CD4-positive, alpha-beta T cell treated with Interleukin-10 for 1 hour (primary cell): ENCODE measurements at places on chromosomes 2 and 18.

- peak; percentile 6 for DNase-seq
These were observed 8.4 kb downstream of the YPEL5 start for GRCh38 chr2:30155202-30155601.

GRCh38 chr18:63697097-63697660, 5.6 kb upstream of the SERPINB11 start:
- DNase-seq = no peak

- peak; percentile 60 for DNase-seq
These were observed 28.7 kb upstream of the RPRD1A start for GRCh38 chr18:36095936-36096519.

DNA sequence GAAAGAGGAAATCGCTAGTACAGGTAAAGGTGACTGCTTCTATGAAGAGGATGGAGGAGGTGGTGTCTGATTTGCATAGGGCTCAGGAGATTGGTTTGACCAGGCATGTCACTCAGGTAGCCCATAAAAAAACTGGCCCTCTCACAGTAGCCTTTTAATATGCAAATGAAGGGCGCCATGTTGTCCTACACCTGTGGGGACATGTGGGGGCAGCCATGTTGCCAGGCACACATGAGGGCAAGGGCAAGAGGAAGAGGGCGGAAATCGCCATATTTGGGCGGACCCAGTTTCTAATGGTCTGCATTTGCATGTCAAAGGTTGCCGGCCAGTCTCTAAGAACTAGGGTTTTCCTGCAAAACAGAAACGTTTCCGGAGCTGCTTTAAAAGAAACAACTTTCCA, 1330.6 kb downstream of the DSC3 start:
- DNase-seq = no peak

GRCh38 chr18:66872277-66872676, 268.4 kb upstream of the CDH19 start:
- no peak for DNase-seq

- DNase-seq = no peak
These were observed 69.9 kb downstream of the WDR7 start for GRCh38 chr18:56721031-56721430.

GRCh38 chr2:13821255-13821880, 811.1 kb upstream of the LRATD1 start:
- DNase-seq = no peak

DNA sequence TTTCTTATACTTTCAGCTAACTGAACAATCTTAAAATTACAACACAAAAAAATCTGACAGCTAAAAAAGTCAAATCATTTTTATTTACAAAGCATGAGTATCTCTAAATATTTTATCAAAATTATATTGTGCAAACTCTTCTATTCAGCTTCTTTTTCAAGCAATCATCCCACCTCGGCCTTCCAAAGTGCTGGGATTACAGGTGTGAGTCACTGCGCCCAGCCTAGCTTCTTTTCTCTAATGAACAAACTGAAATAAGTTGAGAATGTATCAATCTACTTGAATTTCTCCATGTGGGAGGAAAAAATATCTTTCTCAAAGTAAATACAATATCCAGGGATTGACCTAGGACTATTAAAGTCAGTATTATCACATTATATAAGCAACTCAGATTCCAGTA, 14.9 kb downstream of the NDUFS1 start:
- DNase-seq = no peak

- no peak for DNase-seq
These were observed 159.1 kb upstream of the PIEZO2 start for GRCh38 chr18:11308499-11308898.

DNA sequence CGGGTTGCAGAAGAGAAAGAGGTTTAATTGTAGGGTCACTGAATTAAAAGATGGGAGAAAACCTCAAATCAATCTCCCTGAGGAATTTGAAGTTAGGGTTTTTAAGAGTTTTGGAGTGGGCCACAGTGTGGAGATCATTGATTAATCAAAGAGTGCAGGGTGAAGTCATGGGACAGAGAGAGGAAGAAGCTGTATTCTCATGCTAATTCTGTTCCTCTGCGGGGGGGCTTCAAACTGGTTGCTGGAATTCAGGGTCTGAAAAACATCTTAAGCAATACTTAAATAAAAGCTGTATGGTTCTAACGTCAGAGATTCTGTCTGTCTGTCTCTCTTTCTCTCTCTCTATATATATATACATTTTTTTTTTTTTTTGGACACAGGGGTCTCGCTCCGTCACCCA, 169.8 kb upstream of the SPATS2L start:
- no peak for DNase-seq

DNA sequence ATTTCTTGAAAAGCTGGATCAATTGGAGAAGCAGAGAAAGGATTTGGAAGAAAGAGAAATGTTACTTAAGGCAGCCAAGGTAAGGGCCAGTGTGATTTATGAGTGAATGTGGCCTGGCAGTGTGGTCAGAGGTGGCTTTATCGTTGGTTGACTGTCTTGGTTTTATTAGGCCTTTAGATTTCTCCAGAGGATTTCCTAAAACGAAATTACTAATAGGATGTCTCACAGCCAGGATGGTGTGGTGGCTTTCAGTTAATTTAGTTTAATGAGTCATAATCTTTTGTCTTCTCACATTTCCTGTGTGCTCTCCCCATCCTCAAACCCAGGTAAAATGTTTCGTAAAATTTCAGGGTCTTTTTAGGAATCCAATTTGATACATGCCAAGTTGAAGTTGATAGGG, 100.8 kb downstream of the TAF4B start:
- DNase-seq = no peak

- no peak for DNase-seq
These were observed 3.1 kb upstream of the RIOK3 start for GRCh38 chr18:23450022-23450421.

DNA sequence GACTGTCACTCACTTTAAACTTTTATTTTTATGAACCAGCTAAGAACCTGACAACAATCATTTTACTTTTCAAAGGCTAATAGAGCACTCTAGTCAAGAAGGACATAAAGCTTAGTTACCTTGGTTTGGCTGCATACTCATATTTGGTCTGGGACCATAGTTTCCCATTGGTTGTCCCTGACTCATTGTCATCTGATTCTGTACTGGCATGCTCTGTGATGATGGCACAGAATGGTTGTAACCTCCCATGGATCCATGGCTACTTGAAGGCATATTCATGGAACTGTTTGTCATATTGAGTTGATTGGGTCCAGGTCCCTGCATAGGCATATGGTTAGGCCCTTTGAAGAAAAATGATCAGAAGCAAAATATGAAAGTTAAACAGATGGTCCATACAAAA, 37.9 kb downstream of the SS18 start:
- no peak for DNase-seq

DNA sequence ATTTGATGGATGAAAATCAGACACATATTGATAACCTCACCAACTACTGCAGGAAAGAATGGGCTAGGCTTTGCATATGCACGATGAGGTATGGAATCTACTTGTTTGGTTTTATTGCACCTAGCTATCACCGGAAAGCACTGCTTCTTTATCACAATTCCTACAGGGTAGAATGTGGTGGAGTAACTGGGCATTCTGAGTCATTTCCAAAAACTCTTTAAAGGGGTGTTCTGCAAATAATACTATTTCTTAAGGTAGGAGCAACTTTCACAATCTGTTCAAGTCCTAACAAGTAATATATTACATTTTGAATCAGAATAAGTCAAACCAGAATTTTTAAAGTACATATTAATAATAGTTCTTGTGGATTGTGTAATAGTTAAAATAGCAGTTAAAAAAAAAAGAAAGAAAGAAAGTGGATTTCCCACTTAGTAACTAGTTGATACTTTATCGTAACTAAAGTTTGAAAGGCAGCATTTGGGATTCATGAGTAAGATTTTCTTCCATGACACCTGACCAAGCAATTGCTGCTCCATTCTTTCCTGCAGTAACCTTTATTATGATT, 40.5 kb downstream of the INO80C start:
- DNase-seq = no peak

DNA sequence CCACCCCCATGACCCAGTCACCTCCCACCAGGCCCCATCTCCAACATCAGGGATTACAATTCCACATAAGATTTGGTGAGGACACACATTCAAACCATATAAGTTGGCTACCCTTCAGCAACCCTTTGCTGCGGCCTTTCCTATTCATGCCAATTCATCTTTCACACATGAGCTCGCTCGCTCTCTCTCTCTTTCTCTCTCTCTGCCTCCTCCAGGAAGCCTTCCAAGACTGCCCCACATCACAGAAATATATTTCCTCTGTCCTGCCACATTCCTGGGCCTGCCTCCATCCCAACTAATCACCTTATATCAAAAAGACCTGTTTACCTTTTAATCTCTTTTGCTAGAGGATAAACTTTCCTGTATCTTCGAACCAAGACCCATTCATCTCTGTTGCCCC, 188.9 kb downstream of the TTC32 start:
- DNase-seq = no peak

DNA sequence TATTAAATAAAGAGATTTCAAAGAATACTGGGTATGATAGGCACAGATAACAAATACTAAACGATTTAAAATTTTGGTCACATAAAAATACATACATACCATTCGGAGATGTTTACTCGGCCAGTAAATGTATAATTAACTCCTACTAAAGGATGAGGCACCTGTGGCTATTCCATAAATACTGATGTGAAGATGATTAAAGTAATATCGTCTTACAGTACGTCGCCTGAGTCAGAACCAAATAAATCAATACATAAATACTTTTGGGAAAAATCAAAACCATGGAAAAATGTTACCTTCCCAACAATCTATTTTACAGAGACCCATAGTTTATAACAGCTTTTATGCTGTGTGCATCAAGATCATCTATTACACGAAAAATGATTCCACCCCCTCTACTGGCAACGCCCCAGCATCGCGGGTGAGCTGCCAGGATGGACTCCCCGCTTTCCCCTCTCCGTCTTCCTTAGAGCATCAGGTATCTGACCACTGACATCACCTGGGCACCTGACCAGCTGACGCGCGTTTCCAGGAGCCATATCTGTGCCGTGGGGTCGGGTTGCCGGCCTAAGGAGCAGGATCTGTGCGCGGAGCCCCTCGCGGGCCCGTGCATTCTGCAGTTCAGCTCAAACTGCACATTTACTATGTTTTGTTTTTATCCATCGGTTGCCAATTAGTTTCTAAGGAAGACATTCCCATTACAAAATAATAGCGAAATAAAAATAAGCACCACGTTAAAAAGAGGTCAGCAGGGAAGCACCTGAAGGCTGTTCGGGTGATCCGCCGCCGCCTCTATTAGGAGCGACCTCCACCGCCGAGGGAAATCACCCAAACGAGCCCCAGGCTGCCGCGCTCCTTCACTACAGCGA, 901 bp downstream of the ICA1L start:
- DNase-seq = peak; percentile 66

DNA sequence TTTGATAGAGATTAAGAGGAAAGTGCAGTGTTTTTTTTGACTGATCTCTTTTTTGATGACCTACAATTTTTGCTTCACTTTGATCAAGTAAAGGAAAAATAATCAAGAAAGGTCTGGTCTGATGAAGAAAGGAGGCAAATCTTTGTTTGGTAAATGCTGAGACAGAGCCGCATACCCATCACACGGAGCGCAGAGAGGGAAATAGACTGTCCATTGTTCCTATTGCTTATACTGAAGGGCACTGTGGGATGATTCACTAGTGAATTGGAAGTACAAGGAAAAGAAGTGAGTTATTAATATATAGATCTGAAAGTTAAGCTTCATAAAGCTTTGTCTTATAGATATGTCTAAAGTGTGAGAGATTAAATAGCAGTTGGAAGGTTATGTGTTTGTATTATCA, 455.1 kb downstream of the PLCL1 start:
- DNase-seq = no peak

DNA sequence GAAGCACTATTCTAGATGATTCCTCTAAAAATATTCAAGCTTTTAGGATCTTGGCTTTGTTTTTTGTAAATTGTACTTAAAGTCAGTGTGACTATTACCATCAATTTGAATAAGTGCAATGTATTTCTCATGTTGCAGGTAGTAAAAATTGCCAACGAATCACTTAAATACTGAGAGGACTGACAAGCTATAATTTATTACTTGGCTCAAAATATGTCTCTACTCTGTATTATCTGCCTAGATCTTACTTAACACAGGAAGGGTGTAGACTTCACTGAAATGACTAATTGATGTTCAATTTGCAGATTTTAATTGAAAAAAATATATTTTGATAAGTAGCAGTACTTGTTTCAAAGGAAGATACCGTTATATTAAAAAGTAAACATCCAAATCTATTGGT, 202.3 kb downstream of the SLC8A1 start:
- DNase-seq = no peak

GRCh38 chr2:180646756-180647155, 333.6 kb upstream of the UBE2E3 start:
- DNase-seq = no peak

DNA sequence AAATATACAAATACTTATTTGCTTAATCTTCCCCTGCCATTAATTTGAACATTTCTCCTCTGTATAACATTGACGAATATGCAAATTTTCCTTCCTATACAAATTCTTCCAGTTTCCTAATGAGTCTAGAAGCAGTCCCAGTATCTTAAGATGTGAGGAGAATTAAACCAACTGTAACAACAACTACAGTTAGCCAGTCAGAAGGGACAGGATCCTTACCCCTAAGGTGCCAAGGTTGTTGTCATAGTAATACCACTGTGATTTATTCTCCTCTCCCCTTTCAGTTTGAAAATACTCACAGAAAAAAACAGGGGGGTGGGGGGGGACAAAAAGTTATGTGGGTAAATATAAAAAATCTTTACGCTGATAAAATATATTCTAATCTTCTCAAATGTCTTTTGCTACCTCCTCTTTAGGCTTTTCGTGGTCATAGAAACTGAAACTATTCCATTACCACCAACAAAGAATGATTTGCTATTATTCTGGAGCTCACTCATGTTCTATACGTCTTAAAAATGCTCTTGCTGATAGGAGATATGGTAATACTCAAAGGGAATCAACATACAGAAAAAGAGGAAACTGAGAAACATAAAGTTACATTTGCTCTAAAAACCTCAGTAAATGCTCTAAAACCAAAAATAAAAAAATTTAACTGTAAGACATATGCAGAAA, 107.6 kb downstream of the MEMO1 start:
- no peak for DNase-seq

GRCh38 chr2:229714736-229715541, 584 bp upstream of the DNER start:
- peak; percentile 8 for DNase-seq

DNA sequence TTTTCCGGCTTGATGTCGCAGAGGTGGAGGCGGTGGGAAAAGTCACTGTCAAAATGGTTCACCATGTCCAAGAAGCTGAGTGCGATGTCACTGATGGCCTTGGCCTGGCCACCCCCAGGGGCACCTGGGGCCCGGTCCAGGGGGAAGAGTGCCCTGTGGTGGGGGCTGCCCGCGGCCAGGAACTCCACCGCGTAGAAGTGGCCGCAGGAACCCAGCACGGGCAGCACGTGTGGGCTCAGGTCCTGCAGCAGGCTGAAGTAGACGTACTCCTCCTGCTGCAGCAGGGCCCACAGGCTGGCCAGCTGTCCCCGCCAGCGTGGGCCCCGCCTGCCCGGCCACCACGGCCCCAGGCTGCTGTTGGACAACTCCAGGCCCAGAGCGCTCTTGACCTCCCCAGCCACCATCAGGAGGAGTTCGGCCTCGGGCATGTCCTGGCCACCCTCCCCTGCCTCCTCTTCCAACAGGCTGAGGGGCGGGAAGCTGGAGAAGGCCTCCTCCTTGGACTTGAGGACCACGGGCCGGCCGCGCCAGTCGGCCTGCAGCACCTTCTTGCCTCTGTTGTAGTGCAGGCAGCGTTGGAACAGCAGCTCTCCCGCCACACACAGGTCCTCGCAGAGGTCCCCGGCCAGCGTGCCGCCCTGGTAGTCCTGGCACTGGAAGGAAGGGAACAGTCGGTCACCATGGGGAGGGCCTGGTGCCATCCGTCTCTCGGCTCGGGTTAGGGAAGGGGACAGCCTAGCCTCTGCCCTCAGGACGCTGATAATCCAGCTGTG, 10.3 kb downstream of the DIPK1C start:
- no peak for DNase-seq

- DNase-seq = no peak
These were observed 37.1 kb upstream of the ATP6V1B1 start for GRCh38 chr2:70898363-70899240.
